ENCODE measurements at places on chromosomes 5 and 9.
A peak's percentile ranks its signal among the peaks of the same experiment; 100 is the strongest.

- DNase-seq, result no peak
These were observed 1251.4 kb upstream of the CDH6 start for GRCh38 chr5:29942089-29942488.

GRCh38 chr9:128203707-128204551 is 750 bp downstream of the DNM1 start:
- peak; percentile 68 for DNase-seq

- DNase-seq, result no peak
These were observed 65.6 kb downstream of the GPR21 start for GRCh38 chr9:123099042-123099441.

GRCh38 chr5:64876203-64876602 is 107.5 kb downstream of the CWC27 start:
- DNase-seq, result no peak

DNA sequence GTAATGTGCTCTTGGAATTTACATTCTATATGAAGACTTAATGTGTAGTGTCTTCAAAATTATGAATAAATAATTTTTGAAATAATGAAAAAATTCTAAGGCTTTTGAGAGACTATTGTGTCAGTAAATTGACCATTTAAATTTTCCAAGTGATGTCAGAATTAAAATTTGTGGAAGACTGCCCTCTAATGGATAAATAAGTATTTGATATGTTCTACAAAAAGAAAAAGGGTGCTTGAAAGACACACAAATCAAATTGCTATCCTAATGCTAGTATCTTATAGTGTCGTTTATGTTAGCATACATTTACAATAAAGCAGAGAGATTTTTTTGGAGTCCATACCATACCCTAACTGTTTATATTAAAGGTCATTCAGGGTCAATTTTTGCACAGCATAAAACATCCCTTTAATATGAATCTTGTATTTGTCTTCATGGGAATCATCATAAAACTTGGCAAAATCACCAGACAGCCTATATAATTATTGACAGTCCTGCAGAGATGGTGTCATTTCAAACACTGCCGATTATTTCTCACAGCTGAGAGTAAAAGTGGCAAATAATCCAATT is 120.8 kb upstream of the SLC27A6 start:
- DNase-seq, result no peak
